ENCODE measurements at places on chromosomes 16 and 17.
A peak's percentile ranks its signal among the peaks of the same experiment; 100 is the strongest.

- no peak for DNase-seq
Measured at GRCh38 chr17:38458521-38458920, 30.3 kb downstream of the ARHGAP23 start.

DNA sequence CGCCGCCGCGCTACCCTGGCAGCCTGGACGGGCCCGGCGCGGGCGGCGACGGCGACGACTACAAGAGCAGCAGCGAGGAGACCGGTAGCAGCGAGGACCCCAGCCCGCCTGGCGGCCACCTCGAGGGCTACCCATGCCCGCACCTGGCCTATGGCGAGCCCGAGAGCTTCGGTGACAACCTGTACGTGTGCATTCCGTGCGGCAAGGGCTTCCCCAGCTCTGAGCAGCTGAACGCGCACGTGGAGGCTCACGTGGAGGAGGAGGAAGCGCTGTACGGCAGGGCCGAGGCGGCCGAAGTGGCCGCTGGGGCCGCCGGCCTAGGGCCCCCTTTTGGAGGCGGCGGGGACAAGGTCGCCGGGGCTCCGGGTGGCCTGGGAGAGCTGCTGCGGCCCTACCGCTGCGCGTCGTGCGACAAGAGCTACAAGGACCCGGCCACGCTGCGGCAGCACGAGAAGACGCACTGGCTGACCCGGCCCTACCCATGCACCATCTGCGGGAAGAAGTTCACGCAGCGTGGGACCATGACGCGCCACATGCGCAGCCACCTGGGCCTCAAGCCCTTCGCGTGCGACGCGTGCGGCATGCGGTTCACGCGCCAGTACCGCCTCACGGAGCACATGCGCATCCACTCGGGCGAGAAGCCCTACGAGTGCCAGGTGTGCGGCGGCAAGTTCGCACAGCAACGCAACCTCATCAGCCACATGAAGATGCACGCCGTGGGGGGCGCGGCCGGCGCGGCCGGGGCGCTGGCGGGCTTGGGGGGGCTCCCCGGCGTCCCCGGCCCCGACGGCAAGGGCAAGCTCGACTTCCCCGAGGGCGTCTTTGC is 3.1 kb downstream of the HIC1 start:
- DNase-seq, result no peak

DNA sequence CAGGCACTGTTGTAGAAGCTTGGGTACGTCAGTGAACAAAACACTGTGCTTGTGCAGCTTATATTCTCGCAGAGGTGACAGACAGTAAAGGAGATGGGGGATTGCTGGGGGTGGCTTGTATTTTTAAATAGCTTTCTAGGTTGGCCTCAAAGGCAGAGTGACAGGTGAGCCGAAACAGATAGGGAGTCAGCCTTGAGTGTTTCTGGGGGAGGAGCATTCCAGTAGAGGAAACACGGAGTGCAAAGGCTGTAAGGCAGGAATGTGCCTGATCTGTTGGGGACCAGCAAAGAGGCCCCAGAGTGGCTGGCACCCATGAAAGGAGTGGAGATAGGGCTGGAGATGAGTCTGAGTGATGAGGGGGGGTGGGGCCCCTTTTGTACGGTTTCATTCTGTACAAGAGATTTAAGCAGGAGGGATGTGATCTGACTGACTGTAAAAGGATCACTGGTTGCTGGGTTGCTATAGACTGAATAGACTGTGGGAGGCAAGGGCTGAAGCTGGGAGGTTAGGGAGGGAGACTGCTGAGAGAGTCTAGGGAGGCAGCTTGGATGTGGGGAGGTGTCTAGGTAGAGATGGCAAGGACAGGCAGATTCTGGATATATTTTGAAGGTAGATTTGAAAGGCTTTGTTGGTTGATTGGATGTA is 15.2 kb downstream of the NUP93 start:
- DNase-seq, result no peak

GRCh38 chr17:22266231-22266630 is 573.9 kb downstream of the KCNJ18 start:
- no peak for DNase-seq

DNA sequence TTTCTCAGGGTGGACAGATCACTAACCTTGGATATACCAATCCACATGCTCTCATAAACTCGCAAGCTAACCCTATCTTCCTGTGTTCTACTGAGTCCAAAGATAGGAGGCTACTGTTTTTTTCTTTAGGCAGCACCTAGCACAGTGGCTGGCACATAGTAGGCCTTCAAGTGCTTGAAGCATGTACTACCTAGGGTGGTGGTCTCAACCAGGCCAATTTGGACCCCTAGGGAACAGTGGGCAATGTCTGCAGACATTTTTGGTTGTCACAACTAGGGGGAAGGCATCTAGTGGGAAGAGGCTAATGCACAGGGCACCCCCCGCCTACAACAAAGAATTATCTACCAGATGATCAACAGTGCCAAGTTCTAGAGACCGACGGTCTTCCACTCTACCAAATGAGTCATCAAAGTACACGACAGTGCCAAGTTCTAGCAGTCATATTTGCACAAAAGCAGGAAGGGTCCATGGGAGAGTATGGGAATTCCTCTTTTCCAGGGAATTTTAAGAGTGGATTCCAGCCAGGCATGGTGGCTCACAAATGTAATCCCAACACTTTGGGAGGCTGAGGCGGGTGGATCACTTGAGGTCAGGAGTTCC is 390.3 kb downstream of the SLC39A11 start:
- peak; percentile 45 for DNase-seq

DNA sequence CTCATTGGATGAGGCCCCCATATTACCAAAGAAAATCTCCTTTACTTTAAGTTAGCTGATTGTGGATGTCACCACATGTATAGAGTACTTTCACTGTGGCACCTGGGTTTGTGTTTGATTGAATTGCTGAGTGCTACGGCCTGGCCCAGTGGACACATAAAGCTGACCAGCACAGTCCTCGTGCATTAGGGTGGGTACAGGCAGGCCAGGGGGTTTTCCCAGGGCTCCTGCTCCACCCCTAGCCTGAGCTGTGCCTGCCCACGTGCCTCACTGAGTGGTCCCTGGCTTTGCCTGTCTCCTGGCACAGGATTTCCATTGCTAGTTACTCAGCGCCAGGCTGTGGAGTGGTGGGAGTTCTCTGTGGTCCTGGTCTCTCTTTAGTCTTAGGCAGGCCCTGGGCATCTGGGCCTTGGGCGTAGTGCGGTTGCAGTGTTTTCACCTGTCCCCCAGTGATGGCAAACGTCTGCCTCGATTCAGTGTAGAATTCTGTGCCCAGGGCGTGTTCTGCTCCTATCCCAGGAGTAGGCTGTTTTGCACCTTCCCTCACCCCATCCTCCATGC is 86.0 kb downstream of the RPTOR start:
- DNase-seq, result no peak

DNA sequence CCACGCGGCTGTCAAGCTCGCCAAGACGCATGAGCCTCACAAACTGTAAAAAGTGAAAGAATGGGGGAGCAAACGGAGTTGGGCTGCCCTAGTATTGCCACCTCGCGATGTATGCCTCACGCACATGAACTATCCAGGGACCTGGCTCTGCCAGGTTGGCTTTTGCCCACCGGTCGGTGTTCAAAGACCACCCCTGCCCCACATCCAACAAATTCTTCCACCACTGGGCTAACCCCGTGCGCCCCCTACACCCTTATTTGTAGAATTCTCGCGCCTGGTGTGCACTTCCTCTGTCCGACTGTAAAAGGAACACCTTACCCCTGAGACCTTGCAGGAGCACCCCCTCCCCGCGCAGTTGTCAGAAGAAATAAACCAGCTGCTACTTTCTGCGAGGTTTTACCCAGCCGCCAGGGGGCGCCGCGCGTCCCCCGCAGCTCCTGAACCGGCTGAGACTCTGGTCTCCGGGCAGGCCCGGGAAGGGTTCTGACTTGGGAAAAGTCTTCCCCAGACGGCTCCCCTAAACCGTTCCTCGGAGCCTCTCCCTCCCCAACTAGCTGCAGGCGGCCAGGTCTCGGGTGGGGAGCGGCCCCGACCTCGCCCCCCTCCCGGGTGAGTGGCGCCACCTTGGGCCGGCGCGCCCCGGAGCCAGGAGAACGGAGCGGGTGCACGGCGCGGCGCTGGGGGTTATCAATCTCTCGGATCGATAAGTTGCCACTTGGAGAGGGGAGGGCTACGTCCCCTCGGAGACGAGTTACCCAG is 1.7 kb upstream of the ZNF423 start:
- peak; percentile 80 for DNase-seq

DNA sequence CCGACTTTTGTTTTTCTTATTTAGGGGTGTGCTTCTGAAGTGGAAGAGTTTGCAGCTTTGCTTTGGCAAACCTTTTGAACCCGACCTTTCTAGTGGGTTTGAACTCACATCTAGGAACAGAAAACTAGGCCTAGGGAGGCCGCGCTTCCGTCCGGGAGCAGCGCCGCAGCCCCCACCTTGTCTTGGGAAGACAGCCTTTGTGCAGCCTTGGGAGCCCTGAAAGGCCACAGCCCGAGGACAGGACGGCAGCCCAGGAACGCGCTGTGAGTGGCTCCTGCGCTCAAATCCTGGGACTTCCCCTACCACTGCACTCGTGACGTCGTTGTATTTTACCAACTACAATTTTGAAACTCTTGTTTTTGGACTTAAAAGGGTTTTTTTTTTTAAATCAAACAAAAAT is 53.7 kb upstream of the ZNF267 start:
- DNase-seq, result no peak

DNA sequence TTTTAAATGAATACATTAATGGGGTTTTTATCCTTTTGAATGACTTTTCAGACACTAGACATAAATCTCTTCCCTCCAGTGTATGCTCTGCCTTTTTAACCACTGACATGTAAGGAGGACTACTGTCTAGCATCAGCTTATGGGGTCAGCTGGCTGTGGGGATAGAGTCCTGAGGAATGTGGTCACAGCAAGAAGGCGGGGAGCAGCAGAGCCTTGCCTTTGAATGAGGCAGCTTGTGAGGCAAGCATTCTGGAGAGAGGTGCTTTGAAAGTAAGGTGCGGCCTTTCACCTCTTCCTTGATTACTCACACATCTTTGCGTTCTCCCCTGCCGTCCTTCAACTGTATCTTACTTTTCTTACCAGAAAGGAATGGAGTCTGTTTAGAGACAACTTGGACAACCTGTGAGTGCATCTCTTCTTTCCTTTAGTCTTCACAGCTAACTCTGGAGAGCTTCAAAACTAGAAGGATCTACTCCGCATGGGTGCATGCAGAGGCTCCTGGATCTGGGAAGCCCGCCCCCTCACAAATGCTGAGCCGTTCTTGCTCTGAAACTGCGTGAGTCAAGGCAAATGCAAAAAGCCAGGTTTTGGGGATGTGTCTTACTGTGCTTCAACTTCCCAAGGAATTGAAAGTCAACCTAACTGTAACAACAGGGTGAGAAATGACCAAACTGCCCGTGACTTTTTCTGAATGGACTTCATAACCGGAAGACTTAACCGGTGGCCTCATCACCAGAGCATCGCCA is 49.9 kb downstream of the ADCY7 start:
- no peak for DNase-seq

DNA sequence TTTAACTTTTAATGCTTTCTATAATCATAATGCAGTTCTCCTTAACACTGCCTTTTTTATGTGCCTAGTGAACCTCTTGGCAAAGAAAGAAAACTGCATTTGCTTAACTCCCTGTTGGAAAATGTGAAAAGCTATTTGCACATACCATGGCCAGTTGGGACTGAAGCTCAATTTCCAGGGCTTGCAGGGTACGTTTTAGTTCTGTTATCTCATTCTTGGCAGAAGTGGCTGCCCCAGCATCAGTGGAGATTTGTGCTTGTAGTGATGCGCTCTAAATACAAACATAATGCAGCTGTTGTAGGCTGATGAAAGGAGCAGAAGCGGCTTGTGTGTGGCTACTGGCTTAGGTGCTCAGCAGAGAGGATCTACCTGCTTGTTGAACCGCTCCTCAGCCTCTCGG is 3.7 kb downstream of the KRT24 start:
- DNase-seq, result no peak

GRCh38 chr16:65546353-65546791 is 424.5 kb upstream of the CDH11 start:
- no peak for DNase-seq

DNA sequence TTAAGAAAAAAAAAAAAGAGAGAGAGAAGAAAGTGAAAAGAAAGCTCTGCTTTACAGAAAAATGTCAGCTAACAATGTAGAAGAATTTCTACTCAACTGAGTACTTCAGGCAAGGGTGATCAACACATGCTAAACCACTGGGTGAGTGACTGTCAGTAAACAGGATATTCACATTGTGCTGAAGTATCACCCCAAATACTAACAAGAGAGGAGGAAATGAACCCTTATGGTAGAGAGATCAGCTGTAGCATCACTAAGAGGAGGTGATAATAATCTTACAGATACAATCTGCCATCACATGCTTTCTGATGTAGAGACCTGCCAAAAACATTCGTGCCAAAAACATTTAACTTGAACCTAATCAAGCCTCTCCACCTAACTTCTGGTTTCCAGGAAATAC is 30.7 kb upstream of the ICAM2 start:
- DNase-seq, result no peak

DNA sequence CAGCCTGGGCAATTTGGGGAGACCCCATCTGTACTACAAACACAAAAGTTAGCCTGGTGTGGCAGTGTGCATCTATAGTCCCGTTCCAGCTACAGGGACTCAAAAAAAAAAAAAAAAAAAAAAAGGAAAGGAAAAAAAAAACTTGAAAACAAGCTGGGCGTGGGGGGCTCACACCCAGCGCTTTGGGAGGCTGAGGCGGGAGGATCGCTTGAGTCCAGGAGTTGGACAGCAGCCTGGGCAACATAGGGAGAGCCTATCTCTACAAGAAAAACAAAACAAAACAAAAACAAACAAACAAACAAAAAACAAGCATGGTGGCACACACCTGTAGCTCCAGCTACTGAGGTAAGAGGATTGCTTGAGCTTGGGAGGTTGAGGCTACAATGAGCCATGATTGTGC is 12.9 kb upstream of the CCL17 start:
- no peak for DNase-seq

GRCh38 chr17:46108550-46109110 is 84.6 kb downstream of the KANSL1 start:
- no peak for DNase-seq

GRCh38 chr16:85319208-85319983 is 207.1 kb upstream of the CIBAR2 start:
- no peak for DNase-seq

DNA sequence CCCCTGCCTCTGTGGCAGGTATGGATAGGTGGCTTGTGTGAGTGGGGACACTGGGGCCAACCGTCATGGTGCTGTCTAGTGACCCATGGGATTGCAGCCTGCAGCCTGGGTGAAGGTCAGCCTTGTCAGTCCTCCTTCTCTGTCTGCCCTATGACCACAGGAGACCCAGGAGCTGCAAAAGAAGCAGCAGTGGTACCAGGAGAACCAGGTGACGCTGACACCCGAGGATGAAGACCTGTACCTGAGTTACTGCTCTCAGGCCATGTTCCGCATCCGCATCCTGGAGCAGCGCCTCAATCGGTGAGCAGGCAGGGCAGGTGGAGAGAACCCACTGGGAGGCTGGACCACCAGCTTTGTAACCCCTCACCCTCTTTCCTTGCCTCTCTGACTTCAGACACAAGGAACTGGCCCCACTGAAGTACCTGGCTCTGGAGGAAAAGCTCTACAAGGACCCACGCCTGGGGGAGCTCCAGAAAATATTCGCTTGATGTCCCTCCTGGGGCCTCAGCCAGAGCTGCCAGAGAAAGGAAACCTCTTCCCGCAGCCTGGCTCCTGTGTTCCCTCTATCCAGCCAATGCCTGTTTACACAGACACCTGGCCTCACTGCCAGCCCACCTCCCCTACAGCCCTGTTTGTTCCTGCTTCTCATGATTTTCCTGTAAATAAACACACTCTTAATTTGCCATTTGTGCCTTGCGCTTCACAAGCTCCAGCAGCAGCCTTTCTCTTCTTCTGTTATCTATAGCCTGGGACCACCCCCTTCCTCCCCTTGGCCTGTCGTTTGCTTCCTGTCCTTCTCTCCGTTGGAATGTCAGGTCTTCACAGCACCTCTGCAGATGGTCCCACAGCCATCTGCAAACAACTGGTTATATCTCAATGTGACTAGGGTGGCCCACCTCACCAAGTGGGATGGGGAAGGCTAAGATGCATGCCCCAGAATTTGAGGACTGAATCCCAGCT is 4.5 kb upstream of the KATNB1 start:
- DNase-seq, result no peak
